ENCODE measurements at places on chromosomes 13 and 19. TPM values are rescaled to one million over a fixed set of nuclear protein-coding genes. Genes with fewer than 3 reads are reported as not detected.

- DNase-seq, result no peak
Measured at GRCh38 chr13:111916201-111916600, 150.7 kb upstream of the SOX1 start.

DNA sequence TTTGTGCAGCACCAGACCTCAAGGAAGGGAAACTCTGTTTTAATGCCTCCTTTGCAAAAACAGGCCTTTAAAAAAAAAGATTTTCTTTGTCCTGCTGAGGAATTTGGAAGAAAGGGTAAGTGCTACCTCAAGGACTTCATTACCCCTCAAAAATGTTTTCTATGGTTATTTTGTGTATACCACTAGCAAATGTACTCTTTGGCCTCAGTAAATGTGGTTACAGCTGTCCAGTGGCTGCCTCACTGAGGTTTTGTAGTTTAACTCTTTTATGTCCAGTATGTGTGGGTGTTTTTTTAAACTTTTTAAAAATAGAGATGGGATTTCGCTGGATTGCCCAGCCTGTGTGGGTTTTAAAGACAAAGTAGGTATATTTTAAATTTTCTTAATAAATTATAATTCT, 42.2 kb upstream of the TSC22D1 start:
- no peak for DNase-seq

- peak; percentile 40 for DNase-seq
Measured at GRCh38 chr13:57629821-57630235, 1.7 kb upstream of the PCDH17 start.

DNA sequence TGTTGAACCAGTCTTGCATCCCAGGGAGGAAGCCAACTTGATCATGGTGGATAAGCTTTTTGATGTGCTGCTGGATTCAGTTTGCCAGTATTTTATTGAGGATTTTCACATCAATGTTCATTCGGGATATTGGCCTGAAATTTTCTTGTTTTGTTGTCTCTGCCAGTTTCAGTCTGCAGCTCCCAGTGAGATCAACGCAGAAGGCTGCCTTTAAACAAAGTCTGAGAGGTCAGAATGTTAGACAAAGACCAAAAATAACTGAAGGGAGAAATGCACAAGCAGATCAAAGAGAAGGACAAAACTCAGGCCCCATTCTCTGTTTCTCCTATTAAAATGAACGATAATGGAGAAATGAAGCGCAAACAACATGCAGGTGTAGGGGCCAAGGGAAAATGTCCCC, 170.4 kb downstream of the NHLRC3 start:
- DNase-seq, result no peak

GRCh38 chr19:50678323-50678722, 29.1 kb downstream of the C19orf81 start:
- DNase-seq, result no peak

- peak; percentile 68 for DNase-seq
Measured at GRCh38 chr19:33430674-33431277, 57.3 kb downstream of the CEBPG start.

DNA sequence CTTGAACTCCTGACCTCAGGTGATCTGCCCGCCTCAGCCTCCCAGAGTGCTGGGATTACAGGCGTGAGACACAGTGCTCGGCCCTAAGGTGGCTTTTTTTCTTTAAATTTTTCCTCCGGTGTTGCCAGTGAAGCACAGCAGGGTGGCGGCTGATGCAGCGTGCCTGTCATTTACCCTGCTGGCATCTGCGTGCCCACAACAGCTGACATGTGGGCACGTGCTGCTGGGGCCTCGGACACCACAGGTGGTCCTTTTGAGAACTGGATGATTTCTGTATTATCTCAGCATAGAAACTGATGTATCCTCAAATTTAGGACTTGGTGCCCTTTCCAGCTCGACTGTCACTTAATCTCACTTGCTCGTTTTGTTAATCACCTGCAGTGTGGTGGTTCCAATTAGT, 31.2 kb upstream of the TEX29 start:
- DNase-seq, result no peak

GRCh38 chr13:20127562-20128458, 33.0 kb downstream of the GJA3 start:
- DNase-seq, result peak; percentile 69

PABPC3 gene
- 0.64 TPM for total RNA-seq

PRR19 gene
- total RNA-seq, result 0.32 TPM
